ENCODE measurements at places on chromosomes 12 and 14.

GRCh38 chr14:38243696-38244240, 12.1 kb downstream of the CLEC14A start:
- peak; percentile 99 for DNase-seq

- DNase-seq, result peak; percentile 80
Observed at GRCh38 chr12:82757059-82757458, 70.4 kb downstream of the TMTC2 start.

DNA sequence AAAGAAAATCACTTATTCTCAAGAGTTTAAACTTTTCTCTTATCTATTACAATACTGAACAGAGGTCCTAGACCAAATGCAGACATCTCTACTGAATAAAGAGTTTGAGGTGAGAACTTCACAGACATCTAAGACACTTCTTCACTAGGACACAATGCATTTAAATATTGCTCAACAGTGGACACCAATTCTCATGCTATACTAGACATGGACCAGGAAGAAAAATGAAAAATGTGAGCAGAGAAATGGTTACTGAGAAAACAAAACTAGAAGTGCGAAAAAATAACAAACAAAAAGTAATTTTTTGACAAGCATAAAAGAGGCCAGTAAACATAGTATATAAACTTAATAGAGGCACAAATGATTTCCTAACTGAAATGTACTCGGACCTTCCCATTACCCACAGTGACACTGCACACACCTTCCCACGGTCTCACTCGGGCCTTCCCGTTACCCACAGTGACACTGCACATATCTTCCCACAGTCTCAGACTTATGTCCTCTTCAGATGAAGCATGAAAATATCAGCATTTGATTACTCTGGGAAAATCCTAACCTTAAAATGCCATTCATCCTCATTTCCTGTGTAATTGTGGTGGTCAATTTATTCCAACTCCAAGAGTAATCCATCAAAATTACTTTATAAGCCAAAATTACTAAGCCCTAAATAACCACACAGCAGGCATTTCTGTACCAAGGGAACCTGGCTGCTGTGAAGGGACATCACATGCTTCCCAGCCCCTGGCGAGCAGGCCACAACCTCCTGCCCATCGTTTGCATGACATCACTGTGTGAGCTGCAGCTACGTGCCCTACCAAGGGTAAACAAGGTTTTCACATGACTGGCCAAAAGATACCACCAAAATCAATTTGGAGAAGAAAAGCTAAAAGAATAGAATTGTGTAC, 6.4 kb downstream of the SLC15A4 start:
- DNase-seq, result peak; percentile 30

DNA sequence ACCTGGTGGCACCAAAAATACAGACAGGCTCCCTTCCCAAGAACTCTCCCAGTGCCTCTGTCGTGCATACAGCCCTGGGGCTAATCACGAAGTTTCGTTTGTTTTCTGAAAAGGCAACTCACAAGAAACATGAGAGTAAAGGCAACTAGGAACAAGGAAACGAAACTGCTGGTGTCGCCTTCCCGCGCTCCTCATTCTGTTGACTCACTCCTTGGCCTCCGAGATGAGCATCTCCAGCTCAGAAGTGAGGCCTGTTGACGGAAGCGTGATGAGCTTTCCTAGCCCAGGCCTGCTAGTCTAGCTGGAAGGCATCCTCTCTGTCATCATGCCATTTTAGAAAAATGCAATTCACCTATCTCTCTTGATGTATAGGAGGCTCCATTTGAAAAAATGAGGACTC, 50.5 kb downstream of the TTC9 start:
- no peak for DNase-seq

DNA sequence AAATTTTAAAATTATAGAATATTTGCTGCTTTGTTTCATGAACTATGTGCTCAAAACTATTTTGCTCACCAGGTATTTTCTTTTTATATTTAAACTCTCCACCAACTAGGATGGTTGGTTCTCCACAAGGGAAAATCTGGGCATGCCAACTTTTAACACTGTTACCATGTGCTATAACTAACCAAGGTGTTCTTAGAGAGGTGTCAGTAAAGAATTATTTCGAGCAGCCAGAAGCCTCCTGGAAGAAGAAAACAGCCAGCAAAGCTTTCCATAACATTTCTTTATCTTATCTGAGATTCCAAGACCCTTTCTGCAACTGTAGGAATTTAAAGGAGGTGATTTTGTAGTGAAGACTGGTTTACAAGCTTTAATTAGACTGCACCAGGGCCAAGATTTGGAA, 97.3 kb downstream of the PRICKLE1 start:
- no peak for DNase-seq

All from LNCaP clone FGC (cell line).